Stimulated activated CD4-positive, alpha-beta T cell treated with anti-CD3 and anti-CD28 coated beads, Interleukin-2, amount 100 ng/mL, for 48 hours (primary cell): ENCODE measurements at places on chromosomes 2 and 18.

DNA sequence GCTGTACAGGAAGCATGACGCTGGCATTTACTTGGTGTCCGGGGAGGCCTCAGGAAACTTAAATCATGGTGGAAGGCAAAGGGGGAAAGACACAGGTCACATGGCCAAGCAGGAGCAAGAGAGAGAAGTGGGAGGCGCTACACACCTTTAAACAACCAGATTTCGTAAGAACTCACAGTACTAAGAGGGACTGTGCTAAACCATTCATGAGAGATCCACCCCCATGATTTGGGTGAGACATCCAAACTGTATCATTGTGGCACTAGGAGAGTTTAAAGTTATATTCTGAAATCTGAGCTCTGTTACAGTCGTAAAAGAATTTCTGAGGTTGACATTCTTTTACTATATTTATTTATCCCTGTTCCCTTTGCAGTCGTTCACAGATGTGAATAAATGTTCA lies 116.6 kb downstream of the ICA1L start:
- no peak for DNase-seq

- DNase-seq: no peak
Observed at GRCh38 chr2:44959855-44960254, 18.4 kb downstream of the SIX3 start.

DNA sequence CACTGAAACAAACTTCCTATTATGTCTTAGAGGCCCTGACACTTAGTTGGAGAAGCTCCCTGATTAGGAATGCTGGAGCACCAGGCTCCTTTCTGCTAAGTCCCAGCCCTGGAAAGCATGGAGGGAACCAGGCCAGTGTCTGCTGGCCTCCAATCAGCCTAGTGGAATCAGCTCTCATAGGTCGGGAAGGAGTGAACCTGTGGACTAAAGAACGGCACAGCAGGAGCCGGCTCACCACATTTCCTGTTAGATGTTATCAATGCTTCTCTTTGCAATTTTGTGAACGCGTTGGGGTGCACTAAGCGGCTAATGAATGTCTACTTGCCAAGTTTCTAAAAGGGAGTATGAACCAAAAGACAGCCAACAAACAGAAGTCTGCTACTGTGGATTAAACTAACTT lies 296.6 kb downstream of the NAPG start:
- DNase-seq: no peak

- no peak for DNase-seq
Observed at GRCh38 chr2:144382849-144383248, 137.1 kb downstream of the ZEB2 start.

DNA sequence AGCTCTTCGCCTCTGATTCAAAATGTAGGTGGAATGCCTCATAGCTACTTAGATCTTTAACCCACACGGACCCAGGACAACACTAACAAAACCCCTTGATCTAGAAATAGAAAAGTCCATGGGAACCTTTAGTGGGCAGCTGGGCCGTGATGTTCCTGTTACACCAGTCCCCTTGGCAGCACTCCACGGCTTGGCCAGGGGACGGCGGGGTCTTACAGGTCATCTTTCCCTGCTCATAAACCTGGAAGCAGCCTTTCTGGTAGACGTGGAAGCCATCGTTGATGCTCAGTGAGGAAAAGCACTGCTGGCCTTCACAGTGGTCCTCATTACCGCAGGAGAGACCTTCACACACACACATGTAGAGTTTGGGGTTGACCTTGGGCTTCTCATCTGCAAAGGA lies 95.9 kb downstream of the ACVR1 start:
- DNase-seq: no peak

GRCh38 chr2:45220227-45220626 lies 211.0 kb upstream of the SIX2 start:
- no peak for DNase-seq

- DNase-seq: no peak
Observed at GRCh38 chr2:207354462-207354861, 175.3 kb upstream of the CREB1 start.

GRCh38 chr2:162574615-162575452 lies 230.9 kb downstream of the GCA start:
- no peak for DNase-seq

DNA sequence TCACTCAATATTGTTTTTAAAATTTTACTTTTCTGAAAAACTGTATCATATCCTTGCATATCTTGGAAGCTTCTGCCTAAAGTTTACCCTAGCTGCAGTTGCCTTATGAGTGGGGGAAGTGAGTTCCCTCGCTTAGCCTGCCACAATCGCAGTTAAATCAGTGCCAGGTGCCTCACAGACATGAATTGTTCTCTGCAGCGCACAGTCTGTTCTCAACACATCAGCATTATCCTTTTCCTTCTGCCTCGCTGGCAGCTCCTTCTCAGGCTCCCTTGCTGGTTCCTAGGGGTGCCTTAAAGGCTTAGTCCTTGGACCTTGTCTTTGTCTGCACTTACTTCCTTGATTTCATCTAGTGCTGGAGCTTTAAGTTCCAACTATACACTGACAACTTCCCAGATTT lies 132.8 kb downstream of the TTC27 start:
- no peak for DNase-seq

- DNase-seq: no peak
Observed at GRCh38 chr2:76491503-76491902, 780.8 kb upstream of the GCFC2 start.

GRCh38 chr2:178858896-178859625 lies 51.8 kb upstream of the TTN start:
- DNase-seq: no peak

DNA sequence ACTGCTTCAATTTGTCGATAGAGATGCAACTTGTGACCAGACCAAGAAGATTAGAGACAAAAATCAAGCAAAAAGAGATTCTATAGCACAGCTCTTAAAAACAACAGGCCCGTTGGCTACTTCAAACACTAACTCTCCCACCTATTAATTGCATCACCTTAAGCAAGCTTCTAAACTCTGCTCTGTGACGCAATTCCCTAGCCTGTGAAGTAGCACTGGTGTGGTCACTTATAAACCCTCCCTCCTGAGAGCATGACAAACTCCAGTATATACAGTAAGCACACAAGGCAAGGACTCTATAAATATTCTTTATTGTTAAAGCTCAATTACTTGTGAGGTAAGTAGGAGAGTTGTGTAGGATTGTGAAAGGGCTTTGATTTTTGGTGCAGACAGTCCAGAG lies 72.3 kb downstream of the CMPK2 start:
- no peak for DNase-seq

GRCh38 chr2:101762451-101763171 lies 65.1 kb downstream of the MAP4K4 start:
- DNase-seq: no peak

- no peak for DNase-seq
Observed at GRCh38 chr2:187527262-187527661, 27.0 kb downstream of the TFPI start.

DNA sequence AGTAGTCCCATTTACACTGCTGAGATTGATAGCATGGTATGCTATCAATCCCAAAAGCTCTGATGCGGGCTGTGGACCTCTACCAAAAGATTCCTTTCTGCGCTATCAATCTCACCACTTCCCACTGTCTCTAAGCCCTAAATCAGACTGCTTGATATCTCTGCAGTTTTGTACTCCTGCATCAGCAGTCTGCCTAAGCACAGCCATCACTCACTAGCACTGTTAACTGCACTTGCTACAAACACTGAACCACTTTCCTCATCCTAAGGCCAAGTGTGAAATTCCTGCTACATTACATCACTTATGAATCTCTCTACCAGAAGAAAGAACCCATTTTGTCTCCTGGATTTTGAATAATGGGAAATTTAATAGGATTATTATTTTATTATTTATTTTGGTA lies 237.0 kb downstream of the HNMT start:
- no peak for DNase-seq

- no peak for DNase-seq
Observed at GRCh38 chr2:183868153-183868552, 730.2 kb upstream of the ZNF804A start.

DNA sequence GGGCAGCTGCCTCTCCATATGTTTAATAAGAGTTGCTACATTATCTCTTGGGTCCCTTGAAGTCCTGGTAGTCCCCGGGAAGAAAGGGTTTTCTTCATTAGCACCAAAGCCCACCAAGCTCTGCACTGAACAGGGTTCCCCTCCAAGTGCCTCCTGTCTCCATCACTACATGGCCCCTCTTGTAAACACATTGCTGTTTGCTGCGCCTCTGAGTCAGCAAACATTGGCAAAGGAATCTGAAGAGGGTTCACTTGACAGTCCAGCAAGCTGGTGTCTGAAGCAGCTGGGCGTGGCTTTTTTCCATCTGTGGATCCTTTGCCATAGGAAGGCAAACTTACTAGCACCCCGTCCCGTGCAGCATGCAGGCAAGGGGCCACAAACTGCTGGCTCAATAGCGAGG lies 82.8 kb downstream of the TEX51 start:
- DNase-seq: no peak

GRCh38 chr18:59353079-59353680 lies 5.9 kb downstream of the LMAN1 start:
- no peak for DNase-seq

GRCh38 chr2:16619576-16620245 lies 45.9 kb downstream of the CYRIA start:
- no peak for DNase-seq

DNA sequence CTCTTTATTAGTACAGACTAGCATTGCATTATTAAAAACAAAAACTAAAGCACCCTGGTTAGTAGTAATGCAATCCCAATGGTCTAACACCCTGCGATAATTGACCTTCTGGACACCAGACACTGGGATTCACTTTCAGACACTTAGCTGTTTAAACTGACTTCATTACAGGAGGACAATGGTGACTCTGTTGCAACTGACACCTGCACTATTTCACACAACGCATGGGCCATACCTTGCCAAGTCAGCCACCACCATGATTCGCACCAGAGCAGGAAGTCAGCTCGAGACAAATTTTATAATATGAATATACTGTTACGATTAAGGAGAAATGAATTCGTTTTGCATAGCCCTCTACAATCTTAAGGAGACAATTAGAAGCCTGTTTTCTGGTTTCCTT lies 150.7 kb downstream of the MEIS1 start:
- DNase-seq: no peak

- DNase-seq: peak; percentile 16
Observed at GRCh38 chr2:74876081-74876886, 42.4 kb downstream of the HK2 start.
